ENCODE measurements at places on chromosomes 1 and 21.

DNA sequence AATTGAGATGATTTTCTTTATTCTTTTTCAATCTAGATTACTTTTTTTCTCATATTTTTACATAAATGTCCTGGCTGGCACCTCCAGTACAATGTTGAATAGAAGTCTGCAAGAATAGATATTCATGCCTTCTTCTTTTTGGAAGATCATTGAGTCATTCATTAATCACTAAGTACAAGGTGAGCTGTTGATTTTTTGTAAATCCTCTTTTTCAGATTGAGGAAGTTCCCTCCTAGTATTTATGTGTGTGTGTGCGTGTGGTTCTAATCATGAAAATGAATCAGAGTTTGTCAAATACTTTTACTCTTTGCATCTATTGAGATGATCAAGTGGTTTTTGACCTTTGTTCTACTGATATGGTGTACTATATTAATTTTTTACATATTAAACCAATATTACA is 859.3 kb downstream of the KCNT2 start:
- no peak for DNase-seq

DNA sequence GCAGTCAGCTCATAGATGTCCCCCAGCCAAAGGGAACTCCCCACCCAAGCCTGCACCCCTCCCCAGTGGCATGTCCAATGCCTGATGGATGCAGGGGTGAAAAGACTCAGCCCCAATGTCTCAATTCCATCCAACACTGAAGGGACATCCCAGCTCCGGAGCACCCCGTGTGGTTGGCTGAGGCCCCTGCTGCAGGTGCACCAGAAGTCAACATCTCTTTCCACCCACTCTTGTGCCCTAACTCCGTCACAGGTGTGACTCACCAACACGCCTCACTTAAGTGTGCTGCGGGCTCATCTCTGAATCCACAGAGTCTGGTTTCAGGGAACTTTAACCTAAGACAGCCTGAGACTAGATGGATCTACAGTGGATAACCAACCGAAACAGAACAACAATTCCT is 40.9 kb upstream of the ZBTB18 start:
- no peak for DNase-seq

DNA sequence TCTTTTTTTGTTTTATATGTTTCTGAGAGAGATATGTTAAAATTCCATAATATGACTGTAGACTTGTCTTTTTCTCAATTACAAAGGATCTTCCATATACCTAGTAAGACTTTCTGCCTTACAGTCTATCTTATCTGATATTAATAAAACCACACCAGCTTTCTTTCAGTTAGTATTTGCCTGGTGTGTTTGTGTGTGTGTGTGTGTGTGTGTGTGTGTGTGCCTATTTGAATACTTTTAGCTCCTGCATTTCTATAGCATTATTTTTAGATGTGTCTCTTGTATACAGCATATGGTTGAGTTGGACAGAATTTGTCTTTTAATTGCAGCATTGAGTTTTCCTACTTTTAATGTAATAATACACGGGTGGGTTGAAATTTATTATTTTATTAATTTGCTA is 27.5 kb downstream of the ST6GALNAC3 start:
- no peak for DNase-seq

DNA sequence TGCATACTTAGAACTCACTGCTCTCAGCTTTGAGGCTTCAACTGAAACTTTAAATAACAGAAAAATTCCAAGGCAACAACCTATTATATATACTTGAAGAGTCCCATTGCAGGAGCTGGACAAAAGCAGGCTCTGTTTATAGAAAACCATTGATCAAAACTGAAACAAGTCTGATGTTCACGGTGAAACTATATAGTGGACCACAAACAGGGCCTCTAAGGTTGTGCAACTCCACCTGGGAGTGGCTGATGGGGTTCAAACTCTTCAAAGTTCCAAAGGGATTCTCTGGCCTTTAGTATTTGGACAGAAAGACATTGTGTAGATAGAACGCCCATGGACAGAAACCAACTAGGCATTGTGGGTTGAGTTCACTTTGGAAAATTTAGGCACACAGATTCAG is 140.3 kb downstream of the ZC3H11B start:
- no peak for DNase-seq

DNA sequence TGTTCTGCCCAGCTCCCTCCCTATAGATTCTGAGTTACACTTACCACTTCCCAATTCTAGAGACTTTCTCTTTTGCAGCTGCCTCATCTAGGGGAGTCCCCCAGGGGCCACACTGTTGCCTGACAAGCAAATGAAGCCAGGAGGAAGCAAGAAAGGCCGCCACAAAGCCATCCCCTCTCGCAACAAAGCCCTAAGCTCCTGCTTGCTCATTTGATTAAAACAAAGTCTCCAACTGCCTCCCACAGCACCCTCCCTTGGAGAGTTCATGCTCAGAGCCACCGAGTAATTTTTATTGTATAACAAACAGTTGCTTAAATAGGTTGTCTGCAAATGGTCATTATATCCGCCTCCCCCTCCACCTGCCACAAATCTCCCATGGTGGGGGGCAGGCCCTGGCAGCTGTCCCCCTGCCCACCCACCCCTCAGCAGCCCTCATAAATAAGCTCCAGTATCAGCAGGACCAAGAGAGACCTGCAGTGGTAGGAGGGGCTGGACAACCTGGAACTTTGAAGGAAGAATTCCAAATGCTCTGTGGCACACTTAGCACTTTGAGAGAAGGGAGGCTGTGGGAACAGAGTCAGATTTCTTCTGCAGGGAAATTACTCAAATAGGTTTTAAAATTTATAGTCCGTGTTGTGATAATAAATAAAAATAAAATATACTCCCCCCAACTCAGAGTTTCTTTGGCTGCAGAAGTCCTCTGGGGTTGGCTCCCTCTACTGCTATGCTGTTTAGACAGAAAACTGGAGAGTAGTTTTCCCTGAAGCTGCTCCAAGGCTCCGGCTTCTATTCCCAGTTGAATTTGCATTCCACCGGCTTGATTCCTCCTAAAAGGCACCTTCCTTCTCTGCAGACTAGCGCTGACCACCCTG is 237.5 kb downstream of the TTLL7 start:
- DNase-seq, result no peak

GRCh38 chr21:44897326-44898010 is 23.2 kb downstream of the ITGB2 start:
- no peak for DNase-seq

Data from fibroblast of gingiva (primary cell).